ENCODE measurements at places on chromosomes 6 and 20. TPM values are rescaled to one million over a fixed set of nuclear protein-coding genes. Genes with fewer than 3 reads are reported as not detected.

OR2W1 gene
- total RNA-seq: not detected

FAXC gene
- total RNA-seq: 7.4 TPM

OR2J2 gene
- total RNA-seq: not detected

CLPSL2 gene
- total RNA-seq: 2.0 TPM

DEFB116 gene
- total RNA-seq: not detected

SRSF12 gene
- 2.4 TPM for total RNA-seq

ENPP4 gene
- total RNA-seq: 0.25 TPM

WFDC5 gene
- total RNA-seq: not detected

HLA-DPB1 gene
- total RNA-seq: not detected

GPX6 gene
- not detected for total RNA-seq

NINL gene
- 16.1 TPM for total RNA-seq

PLN gene
- total RNA-seq: not detected

TCF15 gene
- total RNA-seq: not detected

PRICKLE4 gene
- total RNA-seq: 0.81 TPM

BMP2 gene
- 0.38 TPM for total RNA-seq

SLC26A8 gene
- total RNA-seq: not detected

IL17F gene
- not detected for total RNA-seq

TNFRSF21 gene
- 19.9 TPM for total RNA-seq

RHAG gene
- 0.09 TPM for total RNA-seq

RNGTT gene
- total RNA-seq: 8.7 TPM

HSPA1A gene
- total RNA-seq: 176 TPM

SLC17A5 gene
- total RNA-seq: 12.1 TPM

MOG gene
- total RNA-seq: not detected

PANK2 gene
- 57.9 TPM for total RNA-seq

PDYN gene
- not detected for total RNA-seq

LY6G6F gene
- total RNA-seq: not detected

SULF2 gene
- 22.8 TPM for total RNA-seq

OGFR gene
- 46.4 TPM for total RNA-seq

KHDC1L gene
- total RNA-seq: 0.38 TPM

PMEPA1 gene
- 322 TPM for total RNA-seq

ZNF311 gene
- total RNA-seq: 0.19 TPM

GJA10 gene
- not detected for total RNA-seq

MAFB gene
- 0.16 TPM for total RNA-seq

ADGRB3 gene
- not detected for total RNA-seq

PROKR2 gene
- not detected for total RNA-seq
